ENCODE measurements at places on chromosomes 3 and 15.
A peak's percentile ranks its signal among the peaks of the same experiment; 100 is the strongest.

DNA sequence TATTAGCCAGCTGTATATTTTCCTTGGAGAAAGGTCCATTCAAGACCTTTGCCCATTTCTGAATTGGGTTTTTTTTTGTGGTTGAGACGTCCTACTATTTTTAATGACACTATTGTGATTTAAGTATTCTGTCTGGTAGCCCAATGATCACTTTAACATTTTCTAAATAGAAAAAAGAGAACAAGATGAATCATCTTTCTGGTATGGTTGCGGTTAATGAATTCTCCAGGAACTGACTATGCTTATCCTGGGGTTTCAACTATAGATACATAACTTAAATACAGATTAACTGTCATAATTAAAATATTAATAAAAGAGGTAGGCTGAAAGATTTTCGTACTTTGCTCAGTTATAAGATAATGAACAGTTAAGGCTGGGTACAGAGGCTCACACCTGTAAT, 51.9 kb downstream of the PBRM1 start:
- DNase-seq: no peak

DNA sequence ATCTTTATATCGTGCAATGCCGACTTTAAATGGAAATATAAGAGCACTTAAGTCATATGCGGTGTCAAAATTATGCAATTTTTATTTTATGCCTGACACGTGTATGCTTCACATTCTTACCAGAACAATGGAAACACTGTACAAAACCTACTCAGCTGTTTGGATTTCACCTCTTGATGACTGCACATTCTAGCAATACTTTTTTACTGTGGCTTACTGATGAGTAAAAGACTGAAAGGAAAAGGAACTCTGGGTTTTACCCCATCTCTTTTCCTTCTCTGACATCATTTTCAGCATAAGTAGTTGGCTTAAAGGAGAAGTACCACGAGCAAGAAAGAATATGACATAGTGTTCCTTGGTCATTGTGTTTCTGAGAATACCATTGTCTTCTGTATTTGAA, 142.8 kb downstream of the POLR2M start:
- no peak for DNase-seq

- no peak for DNase-seq
Observed at GRCh38 chr15:83170474-83171165, 37.0 kb downstream of the HDGFL3 start.

DNA sequence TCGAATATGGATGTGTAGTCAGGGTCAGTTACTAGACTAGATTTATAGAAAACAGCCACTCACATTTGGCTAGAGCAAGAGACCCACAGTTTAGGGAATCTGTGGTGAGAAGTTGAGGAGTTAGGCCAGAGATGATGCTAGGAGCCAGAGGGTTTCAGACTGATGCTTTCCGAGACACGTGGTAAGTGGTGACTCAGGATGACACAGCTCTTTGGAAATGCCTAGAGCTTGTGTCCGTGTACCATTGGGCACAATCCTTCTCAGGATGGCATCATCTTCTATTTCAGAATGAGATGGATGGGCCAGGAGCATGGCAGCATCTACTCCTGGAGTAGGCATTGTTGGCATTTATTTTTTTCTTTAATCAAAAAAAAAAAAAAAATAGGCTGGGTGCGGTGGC, 28.5 kb downstream of the PTPRG start:
- DNase-seq: no peak

DNA sequence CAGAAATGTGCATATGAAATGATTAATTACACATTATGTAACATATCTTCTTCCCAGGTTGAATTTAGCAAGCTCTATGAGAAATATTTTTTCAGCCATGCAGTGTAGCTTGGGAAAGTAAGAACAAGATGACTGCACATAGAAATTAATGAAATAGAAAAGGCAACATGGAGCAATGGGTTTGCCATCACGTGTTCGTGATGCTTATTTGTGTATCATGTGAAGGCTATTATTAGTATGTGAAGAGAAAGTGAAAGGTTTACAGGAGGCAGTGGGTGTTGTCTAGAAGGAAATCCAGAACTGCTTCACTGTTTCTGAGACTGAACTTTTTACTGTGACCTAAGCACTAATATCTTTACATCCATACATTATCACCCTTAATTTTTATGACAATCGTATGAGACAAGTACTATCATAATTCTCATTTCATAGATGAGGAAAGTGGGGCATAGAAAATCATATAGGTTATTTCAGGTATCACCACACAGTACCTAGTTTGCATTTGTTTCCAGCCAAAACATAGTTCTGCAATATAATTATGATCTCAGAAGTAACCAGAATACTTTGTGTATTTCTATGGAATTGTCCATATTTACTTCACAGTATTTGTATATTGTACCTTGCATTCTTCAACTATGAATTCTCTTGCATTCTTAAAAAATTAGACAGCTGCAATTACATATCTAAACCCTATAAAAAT, 14.9 kb downstream of the SERPINI1 start:
- DNase-seq: no peak

- DNase-seq: no peak
Observed at GRCh38 chr3:124230998-124231397, 239.1 kb upstream of the ROPN1 start.

DNA sequence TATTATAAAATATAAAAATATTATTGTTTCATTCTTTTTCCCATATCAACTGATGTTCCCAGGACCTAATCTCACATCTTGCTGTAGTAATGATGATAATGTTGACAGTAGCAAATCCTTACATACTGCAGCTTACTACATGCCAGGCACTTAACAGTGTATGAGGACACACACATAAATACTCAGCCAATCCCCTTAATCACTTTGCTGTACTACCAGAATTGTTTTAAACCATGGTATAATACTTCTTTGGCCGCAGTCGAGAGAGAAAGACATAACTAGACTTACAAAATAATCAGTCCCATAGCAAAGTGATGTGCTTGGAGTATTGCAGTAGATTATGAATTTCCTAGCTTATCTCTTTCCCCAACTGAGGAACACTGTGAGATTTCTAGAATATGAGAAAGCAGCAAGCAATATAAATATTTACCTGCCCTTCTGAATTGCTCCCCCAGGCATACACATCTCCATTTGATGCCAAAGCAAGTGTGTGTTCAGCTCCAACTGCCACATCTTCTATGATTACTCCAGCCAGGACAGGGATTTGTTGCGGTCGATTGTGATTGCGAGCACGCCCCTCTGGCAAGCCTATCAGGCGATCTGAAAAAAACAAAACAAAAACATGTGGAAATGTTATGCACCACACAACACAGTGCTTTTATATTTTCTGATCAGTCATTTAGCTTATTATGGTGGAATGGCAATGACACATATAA, 33.0 kb downstream of the FBXL22 start:
- DNase-seq: no peak

GRCh38 chr3:81868597-81868996, 107.2 kb upstream of the GBE1 start:
- no peak for DNase-seq

DNA sequence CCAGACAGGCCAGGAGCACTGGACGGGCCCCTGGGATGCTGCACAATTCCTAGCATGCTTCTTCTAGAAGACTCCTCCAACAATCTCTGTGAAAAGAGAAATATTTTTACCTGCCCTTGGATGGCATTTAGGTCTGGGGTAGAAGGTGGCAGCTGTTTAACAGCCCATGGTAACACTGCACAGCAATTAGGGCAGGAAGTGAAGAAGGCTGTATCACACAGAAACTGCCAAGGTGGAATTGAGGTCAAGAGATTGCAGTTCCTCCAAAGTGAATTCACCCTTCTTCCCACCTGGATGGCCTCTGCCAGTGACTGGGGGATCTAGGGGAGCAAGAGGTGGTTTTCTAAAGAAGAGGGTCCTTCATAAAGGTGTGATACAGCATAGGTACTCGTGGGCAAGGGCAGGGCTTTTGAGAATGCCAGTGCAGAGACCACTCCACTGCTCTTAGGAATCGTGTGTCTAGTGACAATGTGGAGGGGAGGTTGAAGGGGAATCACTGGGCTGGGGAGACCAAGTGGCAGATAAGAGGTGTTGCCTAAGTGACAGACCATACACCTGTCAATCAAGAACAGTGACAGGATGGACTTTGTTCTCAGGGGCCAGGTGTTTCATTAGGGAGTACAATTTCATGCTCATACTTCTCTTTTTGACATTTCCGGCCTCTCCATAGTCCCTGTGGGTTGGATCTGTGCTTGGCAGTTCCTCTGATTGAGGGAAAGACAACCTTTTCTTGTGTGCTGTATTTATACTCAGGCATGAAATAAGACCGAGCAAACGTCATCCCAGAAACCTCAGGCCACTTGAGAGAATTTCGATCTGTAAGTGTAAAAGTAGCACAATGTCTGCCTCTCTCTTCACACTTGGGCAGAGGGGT, 83.5 kb upstream of the BCL6 start:
- no peak for DNase-seq

- no peak for DNase-seq
Observed at GRCh38 chr15:60095711-60096110, 91.6 kb downstream of the FOXB1 start.

DNA sequence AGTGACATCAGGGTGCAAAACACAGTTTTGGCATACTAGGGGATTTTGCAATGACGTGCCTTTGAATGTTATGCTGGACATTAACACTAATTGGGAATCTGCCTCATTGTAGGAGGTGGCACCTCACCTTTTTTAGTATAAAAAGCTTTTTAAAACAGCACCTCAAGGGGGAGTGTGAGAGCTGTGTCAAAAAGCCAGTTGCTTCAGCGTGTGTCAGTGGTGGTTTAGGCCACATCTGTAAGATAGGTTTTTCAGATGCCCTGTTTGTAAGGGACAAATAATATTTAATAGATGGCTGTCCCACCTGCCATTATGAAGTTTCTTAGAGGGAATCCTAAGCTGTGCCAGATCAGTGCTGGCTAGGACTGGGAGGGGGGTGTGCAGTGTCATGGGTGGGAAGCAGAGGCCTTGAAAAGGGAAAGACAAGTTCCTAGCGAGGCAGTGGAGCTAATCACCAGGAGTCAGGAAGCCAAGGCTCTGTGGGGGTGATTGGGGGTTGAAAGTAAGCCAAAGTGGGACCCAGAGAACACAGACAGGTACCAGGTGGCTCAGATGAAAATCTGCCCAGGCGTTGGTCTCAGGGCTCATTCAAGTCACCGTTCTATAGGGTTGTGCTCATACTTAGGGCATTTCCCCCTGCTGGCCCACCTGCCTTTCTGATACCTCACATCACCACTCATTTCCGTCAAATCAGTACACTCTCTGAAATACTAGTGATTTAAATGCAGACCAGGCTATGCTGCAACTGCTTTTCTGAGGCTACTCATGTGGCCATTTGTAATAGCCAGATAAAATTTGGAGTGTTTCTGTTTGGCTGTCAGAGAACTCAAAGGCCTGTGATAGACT, 120.5 kb downstream of the BBX start:
- no peak for DNase-seq

DNA sequence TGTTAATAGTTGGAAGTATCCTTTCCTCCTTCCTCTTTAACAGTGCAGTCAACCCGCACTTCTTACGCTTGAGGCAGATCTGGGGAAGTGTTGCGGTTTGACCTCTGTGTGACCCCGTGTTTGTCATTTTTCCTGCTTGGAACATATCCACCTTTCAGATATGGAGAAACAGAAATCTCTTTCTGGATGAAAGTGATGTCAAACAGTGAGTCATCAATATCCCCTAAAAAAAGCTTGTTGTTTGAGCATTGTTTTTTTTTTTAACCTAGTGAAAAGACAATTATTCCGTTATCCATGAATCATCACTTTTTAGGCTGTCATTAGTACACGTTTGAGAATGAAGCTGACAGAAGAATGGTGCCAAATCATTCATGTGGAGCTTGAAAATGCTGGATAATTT, 293.7 kb downstream of the ARPP21 start:
- no peak for DNase-seq

DNA sequence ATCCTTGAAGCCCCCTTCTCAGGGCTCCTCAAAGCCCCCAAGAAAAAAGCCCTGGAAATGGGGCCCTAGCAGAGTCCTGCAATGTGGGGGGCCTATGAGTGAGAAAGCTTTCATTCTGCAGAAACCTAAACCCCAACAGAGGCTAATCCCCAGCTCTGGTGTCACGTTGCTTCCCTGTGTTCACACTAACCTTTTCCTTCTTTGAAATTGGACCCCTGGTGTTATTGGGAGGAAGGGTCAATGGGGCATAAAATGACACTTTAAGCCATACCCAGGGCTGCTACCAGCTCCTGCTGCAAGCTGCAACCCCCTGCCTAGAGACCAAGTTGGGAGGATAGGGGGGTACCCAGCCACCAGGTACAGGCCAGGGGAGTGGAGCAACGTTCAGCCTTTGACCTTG, 2.1 kb downstream of the CYP1A2 start:
- DNase-seq: no peak

DNA sequence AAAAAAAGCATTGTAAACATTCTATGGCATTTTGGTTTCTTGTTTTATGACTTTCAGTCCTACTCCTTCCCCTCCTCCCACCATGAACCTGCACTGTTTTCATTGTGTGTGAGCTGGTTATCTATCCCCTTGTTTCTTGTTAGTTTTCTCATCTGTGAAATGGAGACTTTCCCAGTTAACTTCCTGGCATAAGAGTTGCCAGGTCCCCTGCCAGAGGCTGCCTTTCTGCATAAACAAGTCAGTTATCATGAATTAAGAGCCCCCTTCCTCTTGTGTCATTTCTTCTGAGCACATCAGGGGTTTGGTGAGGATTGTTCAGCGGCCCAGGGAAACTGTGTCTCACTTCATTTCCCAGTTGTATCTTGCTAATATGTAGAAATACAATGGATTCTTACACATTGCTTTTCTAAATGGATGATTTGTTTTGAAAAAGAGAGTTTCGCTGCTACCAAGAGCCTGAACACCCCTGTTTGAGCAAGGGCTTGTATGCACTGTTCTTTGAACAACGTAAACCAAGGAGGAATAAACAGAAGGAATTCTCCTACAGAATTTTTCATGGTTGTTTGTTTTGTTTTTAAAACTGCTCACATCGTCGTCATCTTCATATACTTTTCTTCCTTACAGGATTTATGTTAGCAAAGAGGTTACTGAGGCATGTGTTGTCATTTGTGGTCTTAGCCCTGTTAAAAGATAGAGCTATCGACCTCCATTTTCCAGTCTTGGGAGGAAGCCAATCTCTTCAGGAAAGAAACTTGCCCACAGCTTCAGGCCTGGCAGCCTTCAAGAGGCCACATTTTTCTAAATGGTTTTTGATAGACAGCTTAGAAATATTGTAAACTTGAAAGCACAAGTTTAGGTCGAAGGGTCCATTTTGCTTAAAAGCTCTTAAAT, 144.6 kb upstream of the IL12A start:
- no peak for DNase-seq

GRCh38 chr15:40104865-40105516, 3.7 kb downstream of the BMF start:
- DNase-seq: peak; percentile 73

DNA sequence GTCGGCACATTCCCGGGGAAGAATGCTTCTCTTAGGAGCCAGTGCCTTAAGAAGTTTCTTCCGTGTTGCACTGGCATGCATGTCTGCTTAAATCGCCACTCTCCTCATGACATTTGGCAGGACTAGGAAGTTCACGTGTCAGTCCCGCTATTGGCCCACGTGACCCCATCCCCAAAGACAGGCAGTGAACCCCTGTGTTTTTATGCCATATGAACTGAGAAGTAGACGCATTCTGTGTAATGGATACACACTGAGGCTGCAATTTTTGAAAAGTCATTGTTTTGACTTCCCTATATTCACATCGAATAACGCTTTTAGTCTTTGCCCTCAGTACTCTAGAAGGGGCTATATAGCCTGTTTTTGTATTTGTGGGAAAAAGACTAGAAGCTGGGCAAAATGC, 125.6 kb upstream of the TBL1XR1 start:
- DNase-seq: no peak

- no peak for DNase-seq
Observed at GRCh38 chr15:87799838-87800237, 456.7 kb downstream of the NTRK3 start.

- no peak for DNase-seq
Observed at GRCh38 chr3:63949005-63949404, 36.8 kb upstream of the SCAANT1 start.
